ENCODE measurements at places on chromosomes 4 and X. TPM values are rescaled to one million over a fixed set of nuclear protein-coding genes. Genes with fewer than 3 reads are reported as not detected.

The PGAM4 gene
- 1.2 TPM for total RNA-seq

The HAUS3 gene
- total RNA-seq: 23.9 TPM

The IGSF1 gene
- total RNA-seq: not detected

The TMSB15B gene
- total RNA-seq: 6.2 TPM

The BMPR1B gene
- total RNA-seq: not detected

The SLC4A4 gene
- 1.2 TPM for total RNA-seq

The PDLIM3 gene
- total RNA-seq: not detected

The SNX12 gene
- 56.5 TPM for total RNA-seq

The NONO gene
- 542 TPM for total RNA-seq

The P2RY8 gene
- 47.1 TPM for total RNA-seq

The PCDH11X gene
- total RNA-seq: not detected

The SPARCL1 gene
- not detected for total RNA-seq

The UGT2B15 gene
- not detected for total RNA-seq

The PDE5A gene
- total RNA-seq: 0.44 TPM

The AREG gene
- 0.46 TPM for total RNA-seq

The RENBP gene
- 3.5 TPM for total RNA-seq

The AMTN gene
- total RNA-seq: not detected

The GPRIN3 gene
- total RNA-seq: 15.6 TPM

The NXF2B gene
- total RNA-seq: not detected

The RBM47 gene
- total RNA-seq: 1.1 TPM
